Nephron progenitor cell (in vitro differentiated cells): ENCODE measurements at places on chromosomes 3 and 15.

DNA sequence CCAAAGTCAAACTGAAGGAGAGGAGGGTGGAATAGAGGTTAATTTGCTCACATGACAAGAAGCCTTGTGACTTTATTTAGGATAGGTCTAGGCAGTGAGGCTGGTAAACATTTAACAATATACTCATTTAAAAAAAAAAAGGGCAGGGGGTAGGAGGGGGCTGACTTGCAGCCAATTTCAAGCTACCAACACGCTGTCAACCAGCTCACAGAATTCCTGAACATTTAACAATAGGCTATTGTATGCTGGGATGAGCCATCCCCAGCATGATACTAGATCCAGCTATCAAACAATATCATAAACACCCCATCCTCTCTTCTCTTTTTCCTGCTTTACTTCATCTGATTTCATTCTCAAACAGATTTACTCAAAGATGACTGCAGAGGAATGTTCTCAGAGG is 1096.3 kb upstream of the CFAP20DC start:
- DNase-seq: no peak

DNA sequence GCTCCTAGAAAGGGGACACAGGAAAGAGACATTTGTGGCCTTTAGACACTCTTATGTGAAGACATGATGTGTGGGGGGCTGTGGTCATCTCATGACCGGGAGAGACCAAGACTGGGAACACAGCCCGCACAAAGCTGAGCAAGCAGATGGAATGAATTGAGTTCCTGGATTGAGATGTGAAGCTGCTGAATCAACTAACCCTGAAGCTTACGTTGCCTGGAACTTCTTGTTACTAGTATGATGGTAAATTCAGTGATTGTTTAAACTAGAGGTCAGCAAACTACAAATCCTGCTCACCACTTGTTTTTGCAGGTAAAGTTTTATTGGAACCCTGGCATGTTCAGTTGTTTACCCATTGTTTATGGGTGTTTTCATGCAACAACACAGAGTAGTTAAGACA is 83.4 kb upstream of the BHLHE40 start:
- DNase-seq: no peak

DNA sequence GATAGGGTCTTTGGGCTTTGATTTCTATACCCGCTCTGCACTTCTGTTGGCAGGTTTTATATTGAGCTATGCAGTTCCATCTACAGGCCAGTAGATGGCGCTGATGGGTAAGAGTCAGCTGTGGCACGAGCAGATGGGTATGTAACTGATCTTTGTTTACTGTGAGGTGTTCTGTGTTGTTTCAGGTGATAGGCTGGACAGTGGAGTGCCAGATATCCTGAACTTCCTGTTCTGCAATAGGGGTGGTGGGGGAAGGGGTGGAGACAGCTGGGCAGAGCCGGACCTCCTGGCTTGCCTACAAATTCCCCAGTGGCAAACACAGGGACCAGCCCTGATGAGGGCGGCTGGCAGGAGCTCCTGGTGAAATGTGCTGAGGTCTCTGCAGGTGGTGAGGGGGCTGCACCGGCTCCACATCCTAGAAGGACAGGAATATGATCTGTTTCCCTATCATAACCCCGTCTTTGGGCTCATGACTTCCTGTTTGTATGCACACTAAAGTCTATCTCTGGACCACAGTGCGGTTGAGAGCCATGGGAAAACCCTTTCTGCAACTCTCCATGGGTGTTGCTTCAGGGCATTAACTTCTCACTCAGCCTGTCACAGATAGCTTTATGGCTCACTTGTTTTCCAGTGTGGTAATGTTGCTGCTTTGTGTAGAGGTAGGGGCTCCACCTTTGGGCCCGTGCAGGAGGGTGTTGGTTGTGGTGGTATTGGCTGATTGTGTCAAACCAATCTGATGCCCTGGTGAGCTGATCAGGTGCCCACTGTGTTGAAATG is 13.4 kb upstream of the FAM98B start:
- peak; percentile 54 for DNase-seq

GRCh38 chr3:7282988-7283387 is 422.1 kb downstream of the GRM7 start:
- DNase-seq: no peak

- no peak for DNase-seq
These were observed 141.3 kb upstream of the ATP2B2 start for GRCh38 chr3:10646531-10647335.

- DNase-seq: peak; percentile 30
These were observed 11.6 kb upstream of the ZXDC start for GRCh38 chr3:126487151-126487771.

DNA sequence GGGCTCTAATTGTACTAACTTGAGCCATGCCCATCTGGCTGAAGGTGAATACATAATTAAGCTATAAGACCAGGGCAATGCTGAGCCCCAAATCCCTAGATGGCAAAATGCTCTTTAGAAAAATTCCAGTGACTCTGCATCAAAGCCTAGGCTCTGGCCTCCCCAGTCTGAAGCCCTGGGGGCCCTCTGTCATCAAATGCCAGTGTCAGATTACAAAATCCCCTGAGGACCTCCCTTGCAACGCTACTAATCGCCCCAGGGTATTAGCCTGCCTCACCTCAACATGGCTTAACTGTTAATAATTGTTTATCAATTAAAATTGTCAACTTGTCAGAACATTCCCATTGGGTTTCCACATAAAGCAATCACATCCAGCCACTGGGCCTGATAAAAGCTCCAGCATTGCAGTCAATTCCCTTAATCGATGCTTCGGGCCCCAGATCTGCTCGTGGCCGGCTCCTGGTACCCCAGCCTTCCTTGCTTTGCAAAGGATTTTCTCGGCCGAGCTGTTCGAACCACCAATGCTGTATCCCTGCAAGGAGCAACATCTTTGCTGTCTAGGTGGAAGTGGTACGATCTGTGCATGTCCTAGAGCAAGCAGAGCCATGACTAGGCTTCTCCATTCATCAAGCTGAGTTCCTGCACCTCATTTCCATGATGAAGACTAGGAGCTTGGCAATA is 151.7 kb downstream of the MEGF11 start:
- no peak for DNase-seq

DNA sequence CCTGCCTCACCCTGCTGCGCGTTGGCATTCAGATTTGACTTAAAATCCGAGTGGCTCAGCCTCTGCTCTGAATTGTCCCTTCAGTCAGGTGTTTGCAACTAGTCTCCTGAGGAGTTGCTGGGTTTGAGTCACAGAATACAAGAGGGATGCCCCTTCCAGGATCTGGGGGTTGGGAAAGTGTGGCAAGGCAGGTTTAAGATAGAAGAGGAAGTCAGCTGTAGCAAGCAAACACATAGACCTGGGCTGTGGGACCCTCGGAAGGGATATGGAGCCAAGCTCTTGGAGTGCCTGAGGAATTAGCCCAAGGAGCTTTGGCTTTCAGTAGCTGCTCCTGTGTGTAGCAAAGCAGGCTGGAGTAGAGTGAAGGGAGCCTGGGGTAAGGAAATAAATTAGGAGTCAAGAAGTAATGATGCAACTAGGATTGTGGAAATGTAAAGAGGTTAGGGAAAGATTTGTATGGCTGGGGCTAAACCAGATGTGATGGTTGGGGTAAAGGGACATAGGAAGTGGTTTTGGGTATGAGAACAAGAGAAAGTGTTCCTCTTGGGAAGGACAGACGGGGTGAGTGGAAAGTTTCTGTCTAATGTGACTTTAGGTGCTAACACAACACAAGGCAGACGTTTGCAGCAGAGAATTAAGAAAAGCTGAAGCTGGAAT is 41.2 kb downstream of the RAB7A start:
- DNase-seq: no peak

DNA sequence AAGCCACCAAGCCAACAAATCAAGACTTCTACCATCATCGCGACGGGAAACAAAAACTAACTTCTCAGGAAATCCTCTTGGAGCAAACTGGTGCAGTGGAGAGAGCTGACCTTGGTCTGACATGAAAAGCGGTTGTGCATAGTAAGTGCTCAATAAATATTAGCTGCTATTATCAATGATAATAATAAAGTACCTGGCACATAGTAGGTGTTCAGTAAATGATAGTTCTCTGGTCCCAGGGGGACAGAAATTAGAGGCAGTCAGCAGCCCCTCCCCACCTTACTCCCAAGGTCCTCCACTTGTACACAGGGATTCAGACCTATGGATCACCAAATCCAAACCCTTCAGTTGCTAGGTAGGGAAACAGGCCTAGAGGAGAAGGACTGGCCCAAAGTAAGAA is 6.0 kb upstream of the CSK start:
- DNase-seq: no peak

- no peak for DNase-seq
These were observed 55.5 kb downstream of the DLG1 start for GRCh38 chr3:197242784-197243432.

DNA sequence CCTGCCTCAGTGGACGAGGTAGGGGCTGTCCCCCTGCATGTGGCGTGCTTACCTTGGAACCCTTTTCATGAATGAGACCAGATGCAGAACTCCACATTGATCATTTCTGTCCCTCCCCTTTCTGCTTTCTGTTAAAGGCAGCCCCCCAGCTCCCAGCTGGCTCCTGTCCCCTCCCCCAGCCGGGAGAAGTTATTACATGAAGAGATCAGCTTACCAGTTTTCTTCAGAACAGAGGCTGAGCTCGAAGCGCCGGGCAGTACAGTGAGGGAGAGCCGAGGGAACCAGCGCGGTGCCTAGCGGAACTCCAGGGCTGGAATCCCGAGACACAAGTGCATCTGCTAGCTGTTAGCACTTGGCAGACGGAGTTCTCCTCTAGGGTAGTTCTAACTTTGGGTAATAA is 263.3 kb upstream of the NR2E3 start:
- peak; percentile 61 for DNase-seq

DNA sequence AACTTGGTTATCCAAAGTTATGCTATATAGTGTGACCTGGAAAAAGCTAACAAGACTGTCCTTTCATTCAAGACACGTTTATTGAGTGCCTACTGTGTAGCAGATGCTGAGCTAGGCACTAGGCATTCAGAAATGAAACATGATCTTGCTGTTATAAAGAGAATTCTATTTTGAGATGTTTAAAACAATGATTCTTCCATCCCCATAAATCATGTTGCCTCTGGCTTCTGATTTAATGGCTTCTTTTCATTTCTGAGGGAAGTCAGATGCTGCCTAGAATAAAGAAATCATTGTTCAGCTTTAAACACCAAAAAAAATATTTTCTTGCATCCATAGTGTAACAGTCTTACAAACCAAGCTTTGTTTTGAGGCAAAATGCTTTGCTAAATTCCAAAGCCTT is 620.9 kb upstream of the UBE2E2 start:
- no peak for DNase-seq

- no peak for DNase-seq
These were observed 69.3 kb upstream of the RPL35A start for GRCh38 chr3:197880491-197881269.

- DNase-seq: no peak
These were observed 28.8 kb upstream of the CACNA2D2 start for GRCh38 chr3:50532062-50532705.

DNA sequence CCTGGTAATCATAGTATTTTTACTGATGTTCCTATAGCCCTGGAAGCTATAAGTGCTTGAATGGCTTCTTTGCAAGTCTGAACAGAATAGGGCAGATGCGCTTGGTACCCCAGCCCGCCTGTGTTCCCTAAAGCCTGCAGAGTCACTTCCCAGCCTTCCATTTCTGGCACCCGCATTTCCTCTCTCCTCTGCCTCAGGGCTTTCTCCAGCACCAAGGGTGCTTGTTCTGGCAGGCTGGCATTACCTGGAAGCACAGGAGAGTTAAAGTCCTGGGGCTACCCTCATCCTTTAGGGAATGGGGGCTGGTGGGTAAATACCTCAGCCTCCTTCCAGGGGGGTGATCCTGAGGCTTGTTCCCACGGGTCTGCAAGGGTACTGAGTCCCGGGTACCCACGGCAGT is 7.4 kb upstream of the CHRNA3 start:
- no peak for DNase-seq

DNA sequence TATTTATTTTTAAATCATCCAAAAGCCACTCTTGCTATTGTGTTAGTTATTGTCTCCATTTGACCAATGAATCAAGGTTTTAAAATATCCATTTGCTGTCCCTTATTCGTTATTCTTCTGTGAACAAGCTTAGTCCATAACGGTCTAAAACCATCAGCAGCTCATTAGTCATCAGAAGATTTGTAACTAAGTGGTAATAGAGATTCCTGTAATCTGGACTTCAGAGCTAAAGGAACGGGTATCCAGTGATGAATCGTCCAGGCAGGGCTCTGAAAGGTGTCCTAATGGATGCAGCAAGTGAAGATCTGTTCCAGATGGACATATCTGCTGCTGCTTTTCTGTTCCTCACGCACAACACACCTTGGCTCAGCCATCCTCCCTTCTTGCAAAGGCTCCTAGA is 362.7 kb upstream of the CFAP20DC start:
- DNase-seq: no peak

DNA sequence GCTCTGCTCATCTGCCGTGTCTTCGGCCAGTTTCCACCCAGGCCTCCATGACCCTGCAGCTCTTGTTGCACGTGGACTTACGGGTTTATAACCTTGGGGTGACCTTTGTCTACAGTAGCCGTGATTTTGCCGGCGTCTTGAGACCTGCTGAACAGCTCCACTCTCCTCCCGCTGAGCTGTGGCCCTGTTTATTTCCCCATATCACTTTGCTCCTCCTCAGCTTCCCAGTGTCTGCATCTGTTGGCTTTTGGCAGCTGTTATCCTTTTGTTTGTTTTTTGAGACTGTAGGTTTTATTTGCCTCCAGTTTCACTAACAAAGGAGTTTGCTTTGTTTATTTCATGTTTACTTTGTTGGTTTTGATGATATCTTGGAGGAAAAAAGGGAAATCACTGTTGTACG is 29.3 kb upstream of the SLC28A1 start:
- DNase-seq: no peak

GRCh38 chr3:16427103-16427965 is 86.2 kb downstream of the RFTN1 start:
- DNase-seq: no peak

DNA sequence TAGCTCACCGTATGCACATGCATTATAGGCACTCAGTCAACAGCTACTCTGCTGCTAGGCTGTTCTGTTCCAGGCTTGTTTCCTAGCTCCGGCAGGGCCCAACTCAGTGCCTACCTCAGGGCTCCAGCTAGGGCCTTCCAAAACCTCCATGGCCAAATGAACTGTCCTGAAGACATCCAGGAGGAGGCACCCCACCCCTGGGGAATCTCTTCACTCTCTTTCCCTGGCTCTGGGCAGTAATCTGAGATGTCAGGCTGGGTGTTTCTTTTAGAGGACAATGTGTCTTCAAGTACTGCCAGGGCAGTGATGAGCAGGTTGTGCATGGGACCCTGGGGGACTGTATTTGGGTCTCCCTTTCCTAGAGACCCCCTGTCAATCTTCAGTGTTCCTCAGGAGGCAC is 38.3 kb upstream of the TPM1 start:
- DNase-seq: no peak
